CD4-positive, alpha-beta T cell (primary cell): ENCODE measurements at places on chromosomes 13 and 19.

- no peak overlapping the region for H3K27ac ChIP-seq
- H3K36me3 ChIP-seq = peaks cover 7% of the 10 kb centered on the region
- H3K27me3 ChIP-seq = no peaks in the 10 kb centered on the region
Measured at GRCh38 chr13:31278869-31279268, 79.1 kb downstream of the B3GLCT start.

DNA sequence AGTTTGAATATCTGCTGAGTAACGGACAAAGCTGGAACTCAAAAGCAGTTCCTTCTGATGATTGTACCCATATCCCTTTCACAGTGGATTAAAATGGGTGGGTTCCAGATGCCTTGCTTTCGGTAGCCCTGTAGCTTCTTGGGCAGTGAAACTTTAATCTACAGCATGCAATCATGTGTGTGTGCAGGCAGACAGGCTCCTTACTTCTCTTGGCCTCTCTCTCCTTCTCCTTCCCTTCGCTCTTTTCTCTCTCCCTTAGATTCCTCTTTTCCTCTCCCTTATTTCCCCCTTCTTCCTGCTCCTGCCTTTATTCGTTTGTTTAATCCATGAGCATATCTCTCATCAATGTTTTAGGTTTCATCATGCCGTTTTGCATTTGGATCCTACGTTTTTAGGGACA is 8.1 kb downstream of the DGKH start:
- no peak for DNase-seq
- no peak overlapping the region for H3K27ac ChIP-seq
- no peak overlapping the region for H3K4me3 ChIP-seq
- H3K27me3 ChIP-seq = no peaks in the 10 kb centered on the region
- no peaks in the 10 kb centered on the region for H3K36me3 ChIP-seq
- peaks cover 6% of the 10 kb centered on the region for H3K4me1 ChIP-seq

DNA sequence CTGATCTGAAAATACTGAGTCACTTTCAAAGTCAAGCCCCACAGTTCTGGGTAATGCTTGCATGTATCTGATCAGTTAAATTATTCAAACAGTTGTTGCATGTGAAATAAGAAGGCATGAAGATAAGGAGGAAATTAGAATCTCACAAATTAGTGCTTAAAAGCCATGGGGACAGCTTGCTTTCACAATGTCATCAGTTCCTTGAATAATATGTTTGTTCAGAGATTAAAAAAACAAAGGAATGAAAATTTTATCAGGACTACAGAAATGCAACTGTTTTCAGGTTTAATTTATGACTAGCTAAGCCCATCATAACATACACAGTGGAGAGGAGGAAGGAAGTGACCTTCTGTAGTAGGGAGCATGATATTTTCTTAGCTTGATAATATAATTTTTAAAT is 150.1 kb downstream of the OXGR1 start:
- H3K27me3 ChIP-seq = no peaks in the 10 kb centered on the region
- no peaks in the 10 kb centered on the region for H3K36me3 ChIP-seq
- H3K27ac ChIP-seq = no peak overlapping the region
- H3K4me1 ChIP-seq = no peaks in the 10 kb centered on the region
- H3K4me3 ChIP-seq = no peak overlapping the region

DNA sequence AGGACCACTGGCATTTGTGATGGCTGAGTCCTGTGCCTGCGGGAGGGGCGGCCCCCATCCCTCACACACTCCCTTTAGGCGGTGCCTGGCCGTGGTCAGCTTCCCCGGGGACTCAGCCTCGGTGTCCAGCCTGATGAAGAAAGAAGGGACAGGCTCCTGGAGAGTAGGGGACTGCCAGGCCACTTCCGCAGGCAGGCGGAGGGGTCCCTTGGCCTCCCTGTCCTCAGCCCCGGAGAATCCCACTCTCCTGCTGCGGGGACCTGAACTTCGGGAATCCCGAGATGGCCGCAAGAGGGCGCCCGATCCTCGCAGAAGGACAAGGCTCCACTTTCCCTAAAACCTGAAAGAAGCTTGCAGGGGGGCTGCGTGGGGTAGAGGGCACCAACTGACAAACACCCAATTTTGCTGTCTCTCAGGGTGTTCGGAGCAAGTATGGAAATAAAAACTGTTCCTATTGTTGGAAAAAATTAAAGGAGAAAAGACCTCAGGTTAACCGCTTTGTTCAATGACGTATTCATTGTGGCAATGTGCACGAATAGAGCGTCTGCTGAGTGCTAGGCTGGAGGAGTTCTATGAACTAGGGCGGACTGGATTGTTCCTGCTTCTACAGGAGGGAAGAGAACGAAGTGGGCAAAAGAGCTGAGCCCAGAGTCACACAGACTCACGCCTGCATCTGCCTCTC is 297.3 kb downstream of the ZNF536 start:
- H3K27ac ChIP-seq = no peak overlapping the region
- peak; percentile 15 for DNase-seq
- peaks cover 2% of the 10 kb centered on the region for H3K4me1 ChIP-seq
- H3K4me3 ChIP-seq = no peak overlapping the region
- H3K27me3 ChIP-seq = peaks cover 22% of the 10 kb centered on the region
- no peaks in the 10 kb centered on the region for H3K36me3 ChIP-seq

- H3K27ac ChIP-seq = no peak overlapping the region
- no peak overlapping the region for H3K4me3 ChIP-seq
- DNase-seq = no peak
- peaks cover 11% of the 10 kb centered on the region for H3K4me1 ChIP-seq
- no peaks in the 10 kb centered on the region for H3K36me3 ChIP-seq
Measured at GRCh38 chr13:99652141-99652540, 150.9 kb downstream of the TM9SF2 start.

DNA sequence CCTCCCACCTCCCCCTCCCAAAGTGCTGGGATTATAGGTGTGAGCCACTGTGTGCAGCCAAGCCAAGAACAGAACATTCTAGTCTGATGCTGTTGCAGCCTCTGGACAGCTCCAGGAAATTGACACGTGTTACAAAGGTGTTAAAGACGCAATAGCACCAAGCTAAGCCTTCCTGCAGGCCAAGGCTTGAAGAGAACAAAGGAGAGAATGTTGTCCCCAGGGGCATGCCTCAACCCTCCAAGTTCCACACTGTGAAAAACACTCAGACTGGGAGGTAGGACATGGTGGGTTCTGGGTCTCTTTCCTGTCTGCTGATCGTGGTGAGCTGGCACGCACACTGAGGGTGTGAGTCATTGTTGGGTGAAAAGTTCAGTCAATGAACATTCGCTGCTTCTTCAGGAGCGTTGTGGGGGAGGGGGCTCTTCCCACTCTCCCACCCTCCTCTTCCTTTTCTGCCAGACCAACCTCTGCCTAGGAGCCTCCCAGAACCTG is 5.3 kb upstream of the PTPRS start:
- H3K4me1 ChIP-seq = peaks cover 2% of the 10 kb centered on the region
- H3K27me3 ChIP-seq = peaks cover 16% of the 10 kb centered on the region
- no peak for DNase-seq
- H3K4me3 ChIP-seq = no peak overlapping the region

DNA sequence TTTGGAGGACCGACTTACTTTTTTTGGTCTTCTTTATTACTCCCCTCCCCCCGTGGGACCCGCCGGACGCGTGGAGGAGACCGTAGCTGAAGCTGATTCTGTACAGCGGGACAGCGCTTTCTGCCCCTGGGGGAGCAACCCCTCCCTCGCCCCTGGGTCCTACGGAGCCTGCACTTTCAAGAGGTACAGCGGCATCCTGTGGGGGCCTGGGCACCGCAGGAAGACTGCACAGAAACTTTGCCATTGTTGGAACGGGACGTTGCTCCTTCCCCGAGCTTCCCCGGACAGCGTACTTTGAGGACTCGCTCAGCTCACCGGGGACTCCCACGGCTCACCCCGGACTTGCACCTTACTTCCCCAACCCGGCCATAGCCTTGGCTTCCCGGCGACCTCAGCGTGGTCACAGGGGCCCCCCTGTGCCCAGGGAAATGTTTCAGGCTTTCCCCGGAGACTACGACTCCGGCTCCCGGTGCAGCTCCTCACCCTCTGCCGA is 409 bp downstream of the FOSB start:
- H3K27me3 ChIP-seq = no peaks in the 10 kb centered on the region
- H3K27ac ChIP-seq = peak overlapping the region; percentile 96
- peaks cover 34% of the 10 kb centered on the region for H3K4me1 ChIP-seq
- H3K4me3 ChIP-seq = peak overlapping the region; percentile 94
- H3K36me3 ChIP-seq = peaks cover 37% of the 10 kb centered on the region

DNA sequence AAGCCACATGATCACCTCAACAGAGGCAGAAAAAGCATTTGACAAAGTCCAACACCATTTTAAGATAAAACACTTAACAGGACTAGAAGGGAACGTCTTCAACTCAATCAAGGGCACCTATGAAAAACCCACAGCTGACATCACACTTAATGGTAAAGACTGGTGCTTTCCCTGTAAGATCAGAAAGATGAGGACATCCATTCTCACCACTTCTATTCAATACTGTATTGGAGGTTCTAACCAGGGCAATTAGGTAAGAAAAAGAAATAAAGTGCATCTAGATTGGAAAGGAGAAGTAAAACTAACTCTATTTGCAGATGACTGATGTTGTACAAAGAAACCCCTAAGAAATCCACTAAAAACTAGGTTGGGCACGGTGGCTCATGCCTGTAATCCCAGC is 11.2 kb upstream of the AKAP8 start:
- no peak for DNase-seq
- H3K27me3 ChIP-seq = no peaks in the 10 kb centered on the region
- no peak overlapping the region for H3K27ac ChIP-seq
- H3K4me3 ChIP-seq = no peak overlapping the region

DNA sequence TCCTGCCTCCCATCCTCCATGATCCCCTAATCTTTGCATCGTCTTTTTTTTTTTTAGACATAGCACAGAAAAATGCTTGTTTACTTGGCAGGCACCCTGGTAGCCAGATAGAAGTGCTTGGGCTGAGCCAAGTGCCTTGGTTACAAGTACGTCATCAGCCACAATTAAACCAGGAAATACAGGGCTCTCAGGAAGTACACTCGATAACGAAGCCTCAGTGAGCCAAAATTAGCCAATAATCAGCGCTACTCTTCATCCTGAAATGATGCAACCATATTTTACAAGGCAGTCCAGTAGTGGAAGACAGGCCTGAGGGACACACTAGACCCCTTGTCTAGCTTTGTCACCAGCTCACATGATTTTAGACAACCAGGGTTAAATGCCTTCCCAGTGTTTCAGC is 194.0 kb upstream of the NBEA start:
- no peaks in the 10 kb centered on the region for H3K27me3 ChIP-seq
- H3K36me3 ChIP-seq = no peaks in the 10 kb centered on the region
- no peak overlapping the region for H3K4me3 ChIP-seq
- no peaks in the 10 kb centered on the region for H3K4me1 ChIP-seq
- DNase-seq = no peak
- no peak overlapping the region for H3K27ac ChIP-seq

- no peaks in the 10 kb centered on the region for H3K27me3 ChIP-seq
- no peaks in the 10 kb centered on the region for H3K4me1 ChIP-seq
- no peak overlapping the region for H3K4me3 ChIP-seq
- no peaks in the 10 kb centered on the region for H3K36me3 ChIP-seq
- DNase-seq = no peak
Measured at GRCh38 chr13:107208889-107209288, 641.0 kb upstream of the ARGLU1 start.

GRCh38 chr13:82291852-82292251 is 1590.4 kb downstream of the SLITRK1 start:
- no peaks in the 10 kb centered on the region for H3K27me3 ChIP-seq
- H3K27ac ChIP-seq = no peak overlapping the region
- H3K36me3 ChIP-seq = no peaks in the 10 kb centered on the region
- H3K4me3 ChIP-seq = no peak overlapping the region
- no peak for DNase-seq

GRCh38 chr13:73248711-73249580 is 190.1 kb downstream of the KLF5 start:
- no peaks in the 10 kb centered on the region for H3K4me1 ChIP-seq
- no peaks in the 10 kb centered on the region for H3K27me3 ChIP-seq
- H3K4me3 ChIP-seq = no peak overlapping the region
- no peak overlapping the region for H3K27ac ChIP-seq

- DNase-seq = no peak
- H3K27me3 ChIP-seq = no peaks in the 10 kb centered on the region
- H3K4me3 ChIP-seq = no peak overlapping the region
- H3K4me1 ChIP-seq = no peaks in the 10 kb centered on the region
Measured at GRCh38 chr13:40285634-40286033, 380.8 kb downstream of the FOXO1 start.

- H3K4me3 ChIP-seq = peak overlapping the region; percentile 28
- H3K27me3 ChIP-seq = no peaks in the 10 kb centered on the region
- DNase-seq = no peak
- H3K4me1 ChIP-seq = peaks cover 92% of the 10 kb centered on the region
Measured at GRCh38 chr13:114149774-114150740, 17.6 kb upstream of the RASA3 start.

DNA sequence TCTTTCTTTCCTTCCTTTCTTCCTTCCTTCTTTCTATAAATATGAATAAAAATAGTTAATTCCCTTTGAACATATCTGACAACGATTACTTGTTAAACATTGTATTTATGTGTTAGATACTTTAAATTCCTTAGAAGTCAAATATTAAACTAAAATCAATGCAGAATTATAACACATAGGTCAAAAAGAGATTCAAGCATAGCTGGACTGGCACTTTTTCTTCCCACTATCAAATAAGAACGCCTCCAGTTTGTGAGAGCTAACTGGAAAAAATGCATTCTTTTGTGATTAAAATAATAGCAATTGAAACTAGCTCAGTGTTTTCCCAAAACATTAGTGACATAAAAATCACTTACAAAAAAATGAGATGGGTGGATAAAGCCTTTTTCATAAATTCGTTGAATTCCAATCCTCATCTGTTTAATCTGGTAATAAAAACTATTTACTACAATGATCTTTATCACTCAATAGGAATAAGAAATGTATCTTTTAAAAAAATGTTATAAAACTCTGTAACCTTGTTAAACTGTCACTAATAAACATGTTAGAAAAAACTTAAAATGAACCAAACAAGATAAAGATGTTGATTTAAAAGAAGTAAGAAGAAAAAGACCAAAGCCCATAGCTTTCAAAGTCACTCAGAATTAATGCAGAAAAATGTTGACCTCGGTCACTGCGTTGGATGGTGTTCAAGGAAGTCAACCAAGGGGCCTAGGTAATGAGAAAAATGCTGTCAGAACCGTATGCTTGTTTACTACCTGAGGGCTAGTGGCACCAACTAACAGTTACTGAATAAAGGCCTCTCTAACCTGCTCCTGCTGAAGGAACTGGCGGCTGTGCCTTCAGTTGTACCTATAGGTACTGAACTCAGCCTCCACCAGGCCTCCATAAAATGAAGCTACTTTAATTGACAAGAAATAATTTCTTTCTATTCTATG is 1039.5 kb upstream of the SLC10A2 start:
- DNase-seq = no peak
- no peaks in the 10 kb centered on the region for H3K36me3 ChIP-seq
- no peaks in the 10 kb centered on the region for H3K4me1 ChIP-seq
- H3K4me3 ChIP-seq = no peak overlapping the region

DNA sequence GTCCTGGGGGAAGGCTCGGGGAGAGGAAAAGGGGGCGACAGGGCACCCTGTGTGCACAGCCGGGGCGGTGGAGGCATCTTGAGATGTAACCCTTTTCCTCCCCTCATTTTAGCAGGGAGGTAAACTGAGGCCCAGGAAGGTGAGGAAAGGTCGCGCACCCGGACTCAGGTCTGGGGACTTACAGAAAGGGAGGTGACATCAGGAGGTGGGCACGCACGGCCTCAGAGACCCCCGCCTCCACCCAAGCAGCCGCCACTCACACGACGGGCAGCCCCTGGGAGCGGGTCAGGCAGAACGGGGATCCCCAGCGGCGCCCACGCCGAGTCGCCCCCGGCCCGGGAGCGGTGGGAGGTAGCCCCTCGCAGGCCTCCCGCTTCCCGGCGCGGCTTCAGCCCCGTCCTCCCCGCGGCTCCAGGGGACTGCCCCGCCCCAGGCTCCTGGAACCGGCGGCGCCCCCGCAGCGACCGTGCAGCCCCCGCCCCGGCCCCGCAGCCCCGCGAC is 477 bp downstream of the PIP5K1C start:
- no peaks in the 10 kb centered on the region for H3K27me3 ChIP-seq
- no peak overlapping the region for H3K27ac ChIP-seq
- H3K4me1 ChIP-seq = peaks cover 37% of the 10 kb centered on the region
